ENCODE measurements at places on chromosomes 1 and 21.

DNA sequence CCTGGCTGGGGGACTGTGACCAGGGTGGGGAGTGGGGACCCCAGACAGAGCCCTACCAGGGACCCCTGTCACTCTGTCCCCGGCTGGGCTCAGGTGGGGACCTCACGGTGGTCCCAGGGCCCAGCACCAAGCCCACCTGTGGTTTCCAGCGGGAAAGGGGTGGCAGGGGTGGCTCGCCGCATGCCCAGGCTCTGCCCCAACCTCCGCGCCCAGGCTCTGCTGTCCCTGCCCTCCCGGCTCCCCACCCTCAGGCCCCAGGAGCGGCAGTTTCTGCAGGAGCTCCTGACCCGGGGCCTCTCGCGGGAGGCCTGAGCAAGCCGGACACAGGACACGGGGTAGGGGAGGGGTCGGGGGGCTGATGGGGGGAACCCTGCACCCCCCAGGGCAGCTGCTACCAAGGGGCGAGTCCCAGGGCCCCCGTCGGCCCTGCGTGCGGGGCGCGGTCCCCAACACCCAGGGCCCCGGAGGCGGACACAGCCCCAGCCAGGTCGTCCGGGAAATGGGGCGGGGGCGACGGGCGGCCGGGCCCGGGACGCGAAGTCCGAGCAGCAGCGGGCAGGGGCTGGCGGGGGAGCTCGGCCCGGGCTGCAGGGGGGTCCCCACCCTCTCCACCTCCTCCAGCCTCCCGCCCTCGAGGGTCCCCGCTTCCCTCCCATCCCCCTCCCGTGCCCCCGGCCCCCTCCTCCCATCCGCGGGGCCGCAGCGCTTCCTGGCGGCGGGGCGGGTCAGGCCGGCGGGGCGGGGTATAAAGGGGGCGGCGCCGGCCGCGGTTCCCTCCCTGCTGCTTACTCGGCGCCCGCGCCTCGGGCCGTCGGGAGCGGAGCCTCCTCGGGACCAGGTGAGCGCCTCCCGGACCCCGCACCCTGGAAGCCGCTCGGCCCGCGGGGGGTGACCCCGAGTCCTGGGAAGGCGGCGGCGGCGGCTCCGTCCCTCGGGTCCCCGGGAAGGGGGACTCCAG, at the start of gene COL6A2:
COL6A2 (plus strand) TSS at position 777 of the 958 bp plus-strand sequence.
- DNase-seq: no peak

DNA sequence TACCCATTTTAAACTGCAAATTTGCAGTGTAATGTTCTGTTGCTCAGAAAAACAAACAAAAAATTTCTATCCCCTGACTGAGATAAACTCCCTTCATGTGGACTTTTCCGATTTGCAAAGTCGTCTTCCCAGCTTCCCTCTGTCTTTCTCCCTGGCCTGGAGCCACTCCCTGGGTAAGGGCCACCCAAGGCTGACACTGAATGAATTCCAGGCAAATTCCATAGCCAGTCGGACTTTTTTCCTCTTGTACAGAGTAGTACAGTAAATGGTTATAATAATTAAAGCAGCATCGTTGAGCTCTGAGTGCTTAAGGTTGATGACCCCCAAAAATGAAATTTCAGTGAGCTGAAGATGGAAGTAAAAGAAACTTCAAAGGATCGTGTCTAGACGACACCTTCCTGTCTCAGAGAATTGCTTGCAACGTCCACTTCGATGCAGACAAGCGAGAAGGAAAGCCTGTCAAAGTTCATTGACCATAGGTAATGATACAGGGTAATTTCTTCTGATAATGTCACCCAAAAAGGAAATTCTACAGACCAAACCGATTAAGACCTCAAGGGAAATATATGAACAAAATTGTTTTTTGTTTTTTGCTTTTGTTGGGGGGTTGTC, 33.6 kb upstream of the LHX8 start:
- no peak for DNase-seq

- DNase-seq: no peak
Measured at GRCh38 chr1:234139966-234140365, 233.3 kb upstream of the COA6 start.

GRCh38 chr21:31921079-31921478, 48.3 kb downstream of the HUNK start:
- DNase-seq: no peak

DNA sequence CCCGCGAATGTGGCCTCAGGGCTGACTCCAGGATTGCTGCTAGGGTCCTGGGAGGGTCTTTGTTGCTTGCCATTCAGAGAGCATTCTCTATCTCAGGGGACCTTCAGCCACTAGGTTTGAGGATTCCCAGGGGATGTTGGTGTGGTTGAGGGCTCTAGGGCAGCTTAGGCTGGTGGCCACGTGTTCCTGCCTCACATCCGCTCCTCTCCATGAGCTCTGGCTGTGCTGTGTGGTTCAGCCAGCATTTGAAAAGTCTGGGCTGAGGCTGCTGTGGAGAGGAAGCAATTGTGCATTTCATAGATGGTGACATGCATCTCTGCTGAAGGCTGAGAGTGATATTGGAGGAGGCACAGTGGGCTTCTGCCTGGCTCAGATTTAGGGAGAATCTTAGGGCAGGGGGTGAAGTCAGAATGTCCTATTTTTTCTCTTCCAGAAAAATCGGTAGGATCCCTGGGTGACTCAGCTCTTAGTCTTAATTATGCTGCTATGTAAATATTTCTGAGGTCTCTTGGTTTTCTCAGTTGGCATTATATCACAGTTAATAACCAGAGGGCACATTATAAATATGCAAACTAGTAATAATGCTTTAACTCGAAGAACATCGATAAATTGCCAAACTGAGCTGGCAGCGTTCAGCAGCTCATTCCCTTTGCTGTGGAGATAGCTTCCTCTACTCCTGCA, 182.3 kb downstream of the CAMTA1 start:
- no peak for DNase-seq

GRCh38 chr1:32106663-32107275, 1.1 kb upstream of the KPNA6 start:
- DNase-seq: no peak

DNA sequence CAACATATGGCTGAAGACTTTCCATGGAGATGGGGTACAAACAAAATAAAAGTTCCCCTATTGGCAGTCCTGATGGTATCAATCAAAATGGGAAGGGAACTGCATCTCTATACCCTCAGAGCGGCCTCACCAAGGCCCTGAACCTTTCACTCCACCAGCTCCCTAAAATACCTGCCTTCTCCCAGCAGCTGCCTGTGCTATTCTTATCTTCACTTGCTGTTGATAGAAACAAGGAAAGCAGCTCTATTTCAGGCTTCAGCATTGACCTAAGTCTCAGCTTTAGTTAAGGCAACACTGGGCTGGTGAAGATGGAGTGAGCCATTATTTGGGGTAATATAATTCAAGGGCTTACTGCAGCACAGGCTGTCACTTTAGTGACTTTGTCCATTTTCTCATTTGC, 21.7 kb upstream of the PIGC start:
- DNase-seq: no peak

DNA sequence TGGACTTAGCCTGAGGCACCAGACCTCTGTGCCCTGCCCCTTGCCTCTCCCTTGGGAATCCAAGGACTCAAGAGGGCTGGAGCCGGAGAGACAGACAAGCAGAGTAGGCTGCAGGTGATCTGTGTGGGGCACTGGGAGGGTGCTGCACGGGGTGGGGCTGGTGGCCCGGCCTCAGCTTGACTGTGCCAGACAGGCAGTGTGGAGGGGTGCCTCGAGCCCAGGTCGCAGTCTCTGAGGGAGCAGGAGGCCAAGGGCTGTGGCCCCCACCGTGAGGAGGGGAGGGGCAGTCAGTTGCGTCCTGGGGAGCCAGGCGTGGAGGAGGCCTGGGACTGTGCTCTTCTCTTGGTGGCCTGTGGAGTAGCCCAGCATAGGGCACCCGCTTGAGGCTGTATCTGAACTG, 4.0 kb downstream of the GABRD start:
- DNase-seq: no peak

GRCh38 chr1:198174297-198174696, 17.5 kb downstream of the NEK7 start:
- DNase-seq: no peak

GRCh38 chr21:45433301-45433700, 28.3 kb downstream of the COL18A1 start:
- no peak for DNase-seq

DNA sequence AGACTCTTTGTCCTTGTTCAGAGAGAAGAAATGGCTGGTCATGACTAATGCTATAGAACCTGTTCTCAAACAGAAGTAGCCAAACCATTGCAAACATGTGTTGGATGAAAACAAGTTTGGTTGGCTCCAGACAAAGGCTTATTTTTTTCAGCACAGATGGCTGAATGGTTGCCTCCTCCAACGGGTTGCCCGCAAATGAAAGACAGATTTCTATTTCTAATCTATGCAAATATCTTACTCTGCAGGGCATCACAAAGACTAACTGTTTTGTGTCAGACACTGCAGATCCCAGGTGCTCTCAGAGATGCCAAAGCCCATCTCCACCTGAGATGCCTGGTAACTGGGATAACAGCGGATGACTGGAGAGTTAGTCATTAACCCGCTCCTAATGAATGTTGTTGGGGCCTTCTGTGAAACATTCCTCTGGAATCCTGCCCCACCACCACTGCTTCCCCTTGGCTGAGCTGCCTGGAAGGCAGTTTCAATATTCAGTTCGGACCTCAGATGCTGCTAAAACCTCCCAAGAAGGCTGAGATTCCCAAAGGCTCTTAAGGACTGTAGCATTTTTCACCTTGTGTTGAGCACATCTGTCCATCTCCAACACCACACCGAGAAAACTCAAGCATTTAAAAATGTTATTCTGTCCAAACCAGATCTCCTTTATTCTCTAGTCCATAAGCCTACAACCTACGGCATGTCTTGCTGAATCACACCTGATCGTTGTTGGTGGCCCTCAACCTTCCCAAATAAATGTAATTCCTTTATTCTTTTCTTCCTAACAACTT, 104.4 kb downstream of the PTPN14 start:
- DNase-seq: no peak

- DNase-seq: no peak
Measured at GRCh38 chr1:43382027-43382779, 7.4 kb downstream of the MED8 start.

- DNase-seq: no peak
Measured at GRCh38 chr1:167938080-167938636, 1.3 kb upstream of the MPC2 start.

GRCh38 chr1:63675420-63675931, 82.3 kb downstream of the PGM1 start:
- no peak for DNase-seq
